Natural killer cell treated with Interleukin-12 subunit alpha and Interleukin-12 subunit beta and Interleukin-15 and Interleukin-18, amount 100 ng/mL, for 72 hours (primary cell): ENCODE measurements at places on chromosomes 5 and 9. TPM values are rescaled to one million over a fixed set of nuclear protein-coding genes. Genes with fewer than 3 reads are reported as not detected.

OTP gene
- not detected for total RNA-seq

DNA sequence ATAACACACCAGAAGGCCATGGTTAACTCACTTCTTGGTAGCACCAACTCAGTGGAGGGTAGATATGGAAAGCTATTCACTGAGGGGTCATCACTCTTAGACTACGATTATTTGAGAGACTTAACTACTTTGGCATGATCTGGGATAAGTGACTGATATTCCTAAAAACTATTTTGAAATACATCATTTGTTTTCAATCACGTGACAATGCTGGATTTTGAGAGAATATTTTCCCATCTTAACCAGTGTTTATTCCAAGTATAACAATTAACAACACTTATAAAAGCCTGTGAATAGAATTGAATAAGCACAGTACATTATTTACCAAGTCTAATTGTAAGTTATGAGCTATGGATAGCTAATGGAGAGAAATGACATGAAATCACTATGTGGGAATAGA, 22.4 kb upstream of the CYLC2 start:
- DNase-seq = no peak

CARD9 gene
- 9.4 TPM for total RNA-seq

CBY3 gene
- 1.6 TPM for total RNA-seq

- no peak for DNase-seq
Observed at GRCh38 chr5:128764601-128765310, 200.5 kb upstream of the SLC27A6 start.

DNA sequence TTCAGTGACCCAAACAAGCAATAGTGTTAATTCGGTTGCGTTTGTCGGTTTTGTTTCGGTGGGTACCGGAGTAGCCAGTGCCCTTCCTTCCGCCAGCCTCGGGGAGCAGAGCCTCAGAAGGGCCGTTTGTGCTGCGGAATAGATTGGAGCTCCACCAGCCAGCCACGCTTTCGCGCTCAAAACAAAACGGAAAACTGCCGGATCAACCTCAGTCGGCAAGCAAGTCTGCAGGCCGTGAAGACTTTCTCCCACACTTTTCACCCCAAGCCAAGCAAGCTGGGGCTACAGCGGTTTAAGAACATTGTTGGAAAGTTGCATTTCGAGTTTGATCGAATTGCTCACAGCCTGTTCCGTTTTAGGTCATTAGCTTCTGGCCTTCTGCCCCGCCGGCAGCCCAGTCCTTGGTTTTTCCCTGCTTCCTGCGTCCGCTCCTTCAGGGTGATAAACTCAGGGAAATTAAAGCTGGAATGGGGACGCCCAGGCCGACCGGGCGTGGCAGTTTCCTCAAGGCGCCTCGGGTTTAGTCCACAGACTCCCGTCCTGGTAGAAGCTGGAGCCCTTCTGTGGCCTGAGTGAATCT, 803 bp upstream of the CCNO start:
- DNase-seq = no peak

ACO1 gene
- 12.1 TPM for total RNA-seq

RC3H2 gene
- total RNA-seq = 45.0 TPM

HMHB1 gene
- 1.5 TPM for total RNA-seq

DNA sequence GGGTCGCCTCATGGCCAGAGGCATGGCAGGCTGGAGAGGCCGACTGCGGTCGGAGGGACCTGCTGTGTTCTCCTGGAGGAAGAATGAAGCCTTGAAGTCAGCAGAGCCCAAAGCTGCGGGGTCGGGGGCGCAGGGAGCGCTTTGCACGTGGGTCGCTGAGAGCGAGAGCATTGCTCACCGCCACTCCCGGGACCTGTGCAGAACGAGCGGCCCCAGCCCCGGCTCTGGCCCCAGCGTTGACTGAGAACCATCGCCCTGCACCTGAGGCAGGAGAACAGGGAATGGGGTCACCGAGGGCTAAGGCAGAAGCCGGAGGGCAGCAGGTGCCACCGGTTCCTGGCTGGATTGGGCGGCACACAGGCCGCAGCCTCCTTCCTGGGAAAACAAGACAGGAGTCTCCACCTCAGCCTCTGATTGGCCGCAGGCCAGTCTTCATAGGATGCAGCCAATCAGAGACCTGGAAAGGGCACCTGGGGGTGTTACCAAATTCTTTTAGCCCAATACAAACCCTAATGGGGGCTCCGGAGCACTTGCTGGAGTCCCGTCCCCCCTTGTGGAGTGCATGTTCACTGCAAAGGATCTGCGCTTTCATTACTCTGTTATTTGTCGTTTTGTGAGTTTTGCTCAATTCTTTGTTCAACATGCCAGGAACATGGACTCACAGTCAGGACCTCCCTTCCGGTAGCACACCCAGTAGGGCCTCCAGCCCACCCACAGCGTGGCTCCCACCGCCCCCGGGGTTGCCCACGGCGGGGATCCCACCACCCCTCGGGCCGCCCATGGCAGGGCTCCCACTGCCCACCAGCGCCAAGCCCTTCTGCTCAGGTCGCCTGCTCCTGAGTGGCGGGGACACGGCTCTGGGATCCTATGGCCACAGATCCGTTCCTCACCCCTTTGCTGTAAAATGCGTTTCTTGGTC, 24.7 kb upstream of the SLC6A19 start:
- DNase-seq = peak; percentile 59

ADAMTSL2 gene
- not detected for total RNA-seq
